ENCODE measurements at places on chromosomes 7 and 10.

GRCh38 chr7:330511-331230 is 40.7 kb downstream of the FOXL3 start:
- no peak overlapping the region for H3K4me3 ChIP-seq
- H3K4me1 ChIP-seq: peaks cover 8% of the 10 kb centered on the region
- H3K27me3 ChIP-seq: no peaks in the 10 kb centered on the region

DNA sequence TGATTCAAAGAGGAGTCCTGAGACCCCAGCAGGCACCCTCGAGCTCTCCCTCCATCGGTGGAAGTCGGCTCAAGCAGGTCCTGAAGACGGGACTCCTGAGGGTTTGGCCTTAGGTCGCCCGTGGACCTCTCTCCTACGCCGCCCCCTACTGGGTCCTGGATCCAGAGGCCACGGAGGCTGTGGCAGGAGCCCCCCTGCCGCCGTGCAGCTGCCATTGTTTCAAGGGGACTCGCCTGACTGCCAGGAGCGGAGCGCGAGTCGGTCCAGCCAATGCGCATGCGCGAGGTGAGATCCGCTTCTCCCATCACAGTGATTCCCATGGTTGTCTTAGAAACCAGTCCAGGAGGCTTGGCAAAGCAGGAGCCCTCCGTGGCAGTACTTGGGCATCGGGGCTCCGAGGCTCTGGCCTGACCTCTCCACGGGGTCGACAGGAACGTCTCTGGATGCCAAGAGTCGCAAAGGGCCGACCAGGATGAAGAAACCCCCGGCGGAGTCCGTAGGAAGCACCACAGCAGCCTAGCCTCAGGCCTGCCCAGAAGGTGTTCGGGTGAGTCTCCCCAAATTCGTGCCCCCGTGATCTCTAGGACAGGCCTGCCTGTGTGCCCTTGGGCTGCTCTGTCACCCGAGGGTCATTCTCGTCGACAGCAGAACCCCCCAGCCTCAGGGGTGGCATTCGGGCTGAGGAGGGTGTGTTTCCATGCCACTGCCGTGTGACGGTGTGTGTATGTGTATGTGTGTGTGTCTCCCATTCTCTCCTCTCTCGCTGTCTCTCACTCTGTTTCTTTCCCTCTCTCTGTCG is 322.3 kb downstream of the ZNF716 start:
- no peak for DNase-seq
- no peaks in the 10 kb centered on the region for H3K4me1 ChIP-seq
- no peaks in the 10 kb centered on the region for H3K27me3 ChIP-seq
- no peak overlapping the region for H3K4me3 ChIP-seq
- no peaks in the 10 kb centered on the region for H3K36me3 ChIP-seq

DNA sequence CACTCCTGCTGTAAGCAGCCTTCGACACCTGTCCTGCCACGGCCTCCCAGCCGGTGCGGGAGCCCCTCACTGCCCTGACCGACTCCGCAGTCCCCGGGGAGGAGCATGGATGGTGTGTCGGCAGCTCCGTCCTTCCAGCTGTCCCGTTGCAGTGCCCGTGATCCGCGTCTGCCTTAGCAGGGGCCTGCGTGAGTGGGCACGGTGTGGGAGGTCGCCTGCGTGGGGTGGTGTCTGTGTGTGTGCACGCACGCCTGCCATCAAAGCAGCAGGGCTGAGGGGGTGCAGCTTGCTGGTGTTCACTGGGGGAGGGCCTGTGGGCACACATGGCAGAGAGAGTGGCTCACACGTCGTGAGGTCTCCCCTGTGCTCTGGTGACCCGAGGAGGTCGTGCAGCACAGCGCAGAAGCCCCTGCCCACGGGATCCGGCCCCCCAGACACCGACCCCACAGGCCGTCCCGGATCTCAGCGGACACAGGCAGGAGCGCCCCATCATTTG is 10.3 kb downstream of the MAFK start:
- H3K27ac ChIP-seq: no peak overlapping the region
- peaks cover 37% of the 10 kb centered on the region for H3K36me3 ChIP-seq
- H3K4me1 ChIP-seq: no peaks in the 10 kb centered on the region
- no peak overlapping the region for H3K4me3 ChIP-seq

DNA sequence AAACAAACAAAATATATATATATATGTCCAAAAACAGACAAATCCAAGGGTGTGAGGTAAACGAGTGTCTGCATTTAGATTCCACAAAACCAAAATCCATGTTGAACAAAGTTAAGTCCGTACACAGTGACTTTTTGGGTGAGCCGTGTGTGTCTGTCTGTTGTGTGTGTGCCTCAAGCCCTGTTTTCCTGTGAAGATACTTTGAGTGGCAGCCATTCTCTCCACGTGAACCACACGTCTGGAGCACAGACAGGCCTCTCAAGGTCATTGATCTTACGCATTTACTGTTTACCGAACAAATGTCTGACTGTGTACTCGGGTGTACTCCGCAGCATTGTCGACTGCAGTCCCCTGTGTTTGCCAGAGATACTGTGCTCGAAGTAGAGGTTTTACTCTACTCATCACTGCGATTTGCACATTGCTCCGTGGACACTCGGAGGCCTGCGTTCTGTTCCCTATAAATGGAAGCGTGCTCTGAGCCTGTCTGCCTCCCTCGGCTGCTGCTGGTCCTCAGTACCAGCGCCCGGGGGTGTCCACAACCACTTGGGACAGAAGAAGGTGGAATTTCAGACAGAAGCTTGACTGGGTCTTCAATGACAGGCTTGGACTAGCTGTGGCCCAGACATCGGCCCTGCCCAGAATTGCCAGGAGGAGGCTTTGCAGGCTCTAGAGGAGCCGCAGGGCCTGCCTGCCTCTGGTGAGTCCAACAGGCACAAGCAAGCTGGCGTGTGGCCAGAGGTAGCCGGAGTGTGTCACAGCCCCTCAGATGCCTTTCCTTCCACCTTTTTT is 22.1 kb downstream of the CYP17A1 start:
- H3K4me3 ChIP-seq: no peak overlapping the region
- H3K27me3 ChIP-seq: no peaks in the 10 kb centered on the region
- DNase-seq: no peak
- peaks cover 55% of the 10 kb centered on the region for H3K36me3 ChIP-seq
- no peaks in the 10 kb centered on the region for H3K4me1 ChIP-seq
- H3K27ac ChIP-seq: no peak overlapping the region

GRCh38 chr10:98168766-98169165 is 34.3 kb downstream of the R3HCC1L start:
- peaks cover 57% of the 10 kb centered on the region for H3K36me3 ChIP-seq
- no peaks in the 10 kb centered on the region for H3K27me3 ChIP-seq
- no peak for DNase-seq
- no peak overlapping the region for H3K27ac ChIP-seq
- no peaks in the 10 kb centered on the region for H3K4me1 ChIP-seq
